ENCODE measurements at places on chromosomes 1 and 21. TPM values are rescaled to one million over a fixed set of nuclear protein-coding genes. Genes with fewer than 3 reads are reported as not detected.

LCE1A gene
- not detected for total RNA-seq

GNAT2 gene
- not detected for total RNA-seq

NCAM2 gene
- 4.4 TPM for total RNA-seq

LCE3D gene
- not detected for total RNA-seq

XCL1 gene
- total RNA-seq, result 0.27 TPM

OLIG2 gene
- total RNA-seq, result not detected

ITLN2 gene
- 0.19 TPM for total RNA-seq

DNA sequence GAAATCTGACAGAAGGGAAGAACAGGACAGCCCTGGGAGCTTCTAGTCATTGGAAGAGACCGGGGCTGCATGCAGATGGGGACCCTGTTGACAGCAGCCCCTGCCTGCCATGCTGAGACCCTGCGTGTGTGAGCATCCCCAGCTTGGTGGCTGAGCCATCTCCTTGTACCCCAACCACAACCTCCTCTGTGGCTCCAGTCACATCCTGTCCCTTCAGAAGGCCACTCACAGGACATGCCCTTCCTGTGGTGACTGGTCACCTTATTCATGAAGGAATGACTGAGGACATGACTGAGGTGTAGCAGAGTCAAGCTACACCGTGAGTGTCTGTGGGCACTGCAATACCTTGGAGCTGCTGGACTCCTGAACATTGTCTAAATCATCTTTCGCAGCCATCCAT is 141.8 kb upstream of the ERRFI1 start:
- DNase-seq, result no peak
- H3K27ac ChIP-seq, result no peak overlapping the region
- no peaks in the 10 kb centered on the region for H3K36me3 ChIP-seq
- no peaks in the 10 kb centered on the region for H3K27me3 ChIP-seq
- H3K4me1 ChIP-seq, result peaks cover 14% of the 10 kb centered on the region

DNA sequence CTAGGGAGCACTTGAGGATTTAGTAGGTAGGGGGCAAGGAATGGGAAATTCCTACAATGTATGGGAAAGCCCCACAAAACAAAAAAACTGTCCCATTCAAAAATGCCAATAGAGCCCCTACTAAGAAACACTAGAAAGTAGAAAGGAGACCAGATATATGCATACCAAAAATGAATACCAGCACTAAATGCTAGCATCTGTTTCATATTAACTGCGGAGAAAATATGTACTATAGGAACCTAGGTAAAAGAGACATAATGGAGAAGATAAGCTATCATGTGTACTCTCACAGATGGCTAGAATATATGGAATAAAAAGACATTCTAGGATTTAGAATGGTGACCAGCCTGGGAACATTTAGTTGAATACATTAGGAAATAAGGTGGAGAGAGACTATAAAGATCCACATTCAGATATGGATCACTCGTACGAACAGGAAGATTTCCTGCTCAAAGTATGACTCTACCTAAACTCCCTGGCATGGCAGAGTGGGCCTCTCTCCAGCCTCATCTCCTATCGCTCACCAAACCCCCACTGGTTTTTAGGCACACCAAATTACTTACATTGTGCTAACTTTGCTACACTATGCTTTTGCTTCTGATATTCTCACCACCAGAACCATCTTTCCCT is 18.3 kb downstream of the ZNHIT6 start:
- no peak overlapping the region for H3K4me3 ChIP-seq
- no peak for DNase-seq
- H3K27ac ChIP-seq, result peak overlapping the region; percentile 50
- no peaks in the 10 kb centered on the region for H3K27me3 ChIP-seq

DNA sequence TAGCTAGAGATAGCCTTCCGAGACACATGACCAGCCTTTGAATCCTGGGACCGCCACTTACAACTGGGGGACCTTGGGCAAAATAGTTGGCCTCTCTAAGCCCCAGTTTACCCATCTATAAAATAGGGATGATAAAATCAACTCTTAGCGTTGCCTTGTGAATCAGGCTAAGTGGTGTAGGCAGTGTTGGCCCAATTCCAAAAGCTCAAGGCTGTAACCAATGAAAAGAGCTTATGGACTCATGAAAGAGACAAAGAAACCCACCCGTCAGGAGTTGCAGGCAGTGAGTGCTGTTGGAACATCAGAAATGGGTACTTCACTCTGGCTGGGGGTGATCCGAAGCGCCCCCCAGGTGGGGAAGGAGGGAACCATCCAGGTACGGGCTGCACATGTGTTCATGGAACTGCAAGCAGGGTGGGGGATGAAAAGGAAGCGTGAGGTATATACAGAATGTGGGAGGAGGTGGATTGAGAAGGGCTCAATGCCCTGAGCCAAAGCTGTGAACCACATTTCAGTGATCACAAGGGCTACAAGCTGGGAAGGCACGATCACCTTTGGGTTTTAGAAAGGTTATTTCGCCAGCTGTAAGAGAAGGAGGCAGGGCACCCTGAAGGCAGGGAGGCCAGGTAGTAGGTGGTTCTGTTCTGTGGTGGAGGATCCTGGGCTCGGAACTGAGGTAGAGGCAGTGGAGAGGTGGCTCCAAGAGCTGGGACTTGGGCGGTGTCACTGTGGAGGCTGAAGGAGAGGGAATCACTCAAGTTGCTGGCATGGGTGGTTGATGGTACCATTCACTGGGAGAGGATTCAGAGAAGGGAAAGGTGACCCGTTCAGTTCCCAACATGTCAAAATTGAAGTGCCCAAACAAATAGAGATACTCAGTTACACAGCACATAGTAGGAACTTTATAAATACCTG is 11.4 kb upstream of the KIAA1614 start:
- no peak overlapping the region for H3K27ac ChIP-seq
- no peak for DNase-seq
- H3K36me3 ChIP-seq, result no peaks in the 10 kb centered on the region
- no peak overlapping the region for H3K4me3 ChIP-seq

GRCh38 chr1:229155472-229155871 is 115.4 kb upstream of the RAB4A start:
- H3K36me3 ChIP-seq, result no peaks in the 10 kb centered on the region
- H3K27me3 ChIP-seq, result no peaks in the 10 kb centered on the region
- peak; percentile 33 for DNase-seq
- H3K4me3 ChIP-seq, result no peak overlapping the region
- H3K27ac ChIP-seq, result no peak overlapping the region

DNA sequence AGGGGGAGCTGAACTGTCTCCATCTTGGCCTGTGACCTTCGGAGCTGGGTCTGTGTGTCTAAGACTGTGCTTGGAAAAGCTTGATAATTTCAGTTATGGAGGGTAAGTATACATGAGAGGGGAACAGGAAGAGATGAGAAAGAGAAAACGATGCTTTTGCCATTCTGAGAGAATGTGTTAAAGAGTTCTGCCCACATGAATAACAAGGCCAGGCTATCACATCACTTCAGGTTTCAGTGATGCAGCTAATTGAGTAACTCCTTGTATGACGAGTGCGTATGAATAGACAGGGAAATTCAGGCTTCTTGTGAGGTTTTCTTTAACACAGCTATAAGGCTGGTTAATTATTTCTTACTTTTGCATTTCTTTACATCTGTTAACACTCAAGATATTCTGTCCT is 81.0 kb downstream of the PLPPR5 start:
- no peak for DNase-seq
- H3K27ac ChIP-seq, result no peak overlapping the region
- H3K27me3 ChIP-seq, result no peaks in the 10 kb centered on the region
- H3K4me3 ChIP-seq, result no peak overlapping the region
- no peaks in the 10 kb centered on the region for H3K4me1 ChIP-seq

GRCh38 chr1:246404078-246404477 is 103.0 kb downstream of the SMYD3 start:
- no peaks in the 10 kb centered on the region for H3K4me1 ChIP-seq
- H3K27ac ChIP-seq, result no peak overlapping the region
- H3K36me3 ChIP-seq, result no peaks in the 10 kb centered on the region
- no peaks in the 10 kb centered on the region for H3K27me3 ChIP-seq
- DNase-seq, result no peak

DNA sequence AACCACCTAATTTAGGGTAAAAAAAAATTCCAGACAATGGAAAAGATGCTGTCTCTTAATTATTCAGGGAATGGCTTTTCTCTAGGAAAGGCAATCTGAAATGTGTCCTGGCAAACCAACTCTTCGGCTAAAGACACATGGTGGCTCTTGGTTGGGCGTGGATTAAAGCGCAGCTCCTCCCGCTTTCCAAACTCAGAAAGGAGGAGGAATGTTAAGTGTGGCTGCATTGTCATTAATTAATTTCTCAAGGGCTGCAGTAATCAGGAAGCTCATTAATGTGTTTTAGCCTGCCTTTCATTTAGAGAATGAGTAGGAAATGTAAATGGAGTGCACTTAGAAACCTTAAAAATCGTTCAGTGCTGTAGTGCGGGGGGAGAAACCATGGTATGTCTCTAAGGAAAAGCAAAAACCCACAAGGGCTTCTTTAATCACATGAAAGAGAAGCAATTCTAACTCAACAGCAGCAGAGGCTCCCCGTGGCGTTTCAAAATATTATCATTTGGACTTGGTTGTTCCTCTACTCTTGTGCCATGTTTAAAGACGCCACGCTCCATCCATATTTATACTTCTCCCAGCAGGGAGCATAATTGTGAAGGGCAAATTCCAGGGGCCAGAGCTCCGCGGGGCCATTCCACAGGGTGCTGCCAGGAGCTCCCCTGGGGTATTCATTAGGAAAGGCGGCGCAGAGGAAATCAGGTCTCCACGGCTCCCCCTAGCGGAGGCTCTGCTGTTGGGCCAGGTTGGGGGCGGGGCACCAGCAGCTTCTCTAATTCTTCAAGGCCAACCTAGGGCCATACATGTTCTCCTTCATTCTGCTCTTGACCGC is 91.9 kb upstream of the SSX2IP start:
- no peak overlapping the region for H3K4me3 ChIP-seq
- H3K27me3 ChIP-seq, result no peaks in the 10 kb centered on the region
- peak; percentile 64 for DNase-seq
- no peak overlapping the region for H3K27ac ChIP-seq

- peaks cover 16% of the 10 kb centered on the region for H3K4me1 ChIP-seq
- no peak overlapping the region for H3K4me3 ChIP-seq
- no peaks in the 10 kb centered on the region for H3K36me3 ChIP-seq
- no peak overlapping the region for H3K27ac ChIP-seq
- H3K27me3 ChIP-seq, result no peaks in the 10 kb centered on the region
- DNase-seq, result no peak
Observed at GRCh38 chr1:66292305-66292704, 241.6 kb upstream of the SGIP1 start.

DNA sequence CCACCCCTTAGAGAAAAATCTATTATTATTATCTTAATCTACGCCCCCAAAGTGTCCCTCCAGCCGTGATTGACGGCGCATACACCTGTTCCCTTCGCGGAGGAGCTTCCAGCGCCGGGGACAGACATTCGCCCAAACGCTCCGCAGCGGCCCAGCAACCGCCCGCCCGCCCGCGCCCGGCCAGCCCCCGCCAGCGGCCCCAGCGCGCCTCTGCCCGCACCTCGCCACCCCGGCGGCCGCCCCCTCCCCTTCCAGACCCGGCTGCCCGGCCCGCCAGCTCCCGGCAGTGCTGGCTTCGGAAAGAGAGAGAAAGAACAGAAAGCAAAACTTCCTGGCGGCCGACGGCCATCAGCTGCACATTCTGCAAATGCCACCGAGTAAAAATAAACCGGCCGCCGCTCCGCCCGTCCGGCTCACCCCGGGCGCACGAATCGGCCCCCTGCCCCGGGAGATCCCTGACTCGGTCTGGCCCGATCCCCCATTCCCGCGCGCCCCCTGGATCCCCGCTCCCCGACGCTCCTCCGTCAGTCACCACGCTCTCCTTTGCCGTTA is 1.6 kb downstream of the CASZ1 start:
- H3K4me3 ChIP-seq, result peak overlapping the region; percentile 88
- peak overlapping the region; percentile 94 for H3K27ac ChIP-seq
- peaks cover 68% of the 10 kb centered on the region for H3K4me1 ChIP-seq
- H3K27me3 ChIP-seq, result peaks cover 42% of the 10 kb centered on the region
- H3K36me3 ChIP-seq, result no peaks in the 10 kb centered on the region
- peak; percentile 59 for DNase-seq

GRCh38 chr1:168498956-168499687 is 44.7 kb downstream of the XCL2 start:
- H3K4me3 ChIP-seq, result no peak overlapping the region
- no peak for DNase-seq
- H3K4me1 ChIP-seq, result peaks cover 13% of the 10 kb centered on the region
- H3K27me3 ChIP-seq, result no peaks in the 10 kb centered on the region
- no peaks in the 10 kb centered on the region for H3K36me3 ChIP-seq

- peaks cover 95% of the 10 kb centered on the region for H3K36me3 ChIP-seq
- H3K4me3 ChIP-seq, result no peak overlapping the region
- no peaks in the 10 kb centered on the region for H3K27me3 ChIP-seq
- no peak overlapping the region for H3K27ac ChIP-seq
- no peak for DNase-seq
Observed at GRCh38 chr21:46210378-46211136, 18.0 kb downstream of the LSS start.

DNA sequence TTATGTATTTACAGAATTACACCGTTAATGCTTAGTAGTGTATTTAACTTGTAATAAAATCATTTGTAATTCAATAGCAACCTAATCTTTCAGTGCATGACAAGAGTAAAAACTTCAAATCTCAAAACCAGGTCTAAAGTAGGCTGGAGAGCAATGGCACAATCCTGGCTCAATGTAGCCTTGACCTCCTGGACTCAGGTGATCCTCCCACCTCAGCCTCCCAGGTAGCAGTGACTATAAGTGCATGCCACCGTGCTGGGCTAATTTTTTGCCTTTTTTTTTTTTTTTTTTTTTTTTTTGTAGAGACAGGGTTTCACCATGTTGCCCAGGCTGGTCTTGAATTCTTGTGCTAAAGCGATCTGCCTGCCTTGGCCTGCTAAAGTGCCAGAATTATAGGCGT is 11.3 kb downstream of the IPP start:
- no peak overlapping the region for H3K4me3 ChIP-seq
- peaks cover 8% of the 10 kb centered on the region for H3K4me1 ChIP-seq
- no peaks in the 10 kb centered on the region for H3K27me3 ChIP-seq
- peaks cover 21% of the 10 kb centered on the region for H3K36me3 ChIP-seq
- H3K27ac ChIP-seq, result no peak overlapping the region

DNA sequence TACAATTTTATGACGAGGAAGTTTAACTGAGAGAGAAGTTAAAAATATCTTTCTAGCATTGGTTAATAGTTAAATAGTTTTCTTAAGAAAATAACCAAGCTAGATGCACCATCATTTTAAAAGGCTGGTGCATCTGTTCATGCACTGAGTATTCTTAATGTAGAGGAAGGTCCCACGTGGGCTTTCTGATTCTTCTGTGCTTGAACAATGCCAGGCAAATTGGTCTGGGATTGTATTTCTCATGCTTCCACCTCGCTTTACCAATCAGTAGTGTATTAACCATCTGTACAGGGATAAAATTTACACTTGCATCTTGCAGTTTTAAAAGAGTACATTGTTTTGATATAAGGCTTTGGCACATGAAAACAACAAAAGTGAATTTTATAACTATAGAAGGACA is 47.4 kb upstream of the MTF2 start:
- H3K27me3 ChIP-seq, result peaks cover 15% of the 10 kb centered on the region
- H3K36me3 ChIP-seq, result no peaks in the 10 kb centered on the region
- H3K4me1 ChIP-seq, result no peaks in the 10 kb centered on the region
- H3K27ac ChIP-seq, result no peak overlapping the region

- H3K36me3 ChIP-seq, result no peaks in the 10 kb centered on the region
- DNase-seq, result no peak
- no peak overlapping the region for H3K4me3 ChIP-seq
- H3K27me3 ChIP-seq, result no peaks in the 10 kb centered on the region
- H3K4me1 ChIP-seq, result no peaks in the 10 kb centered on the region
Observed at GRCh38 chr1:81142099-81142826, 658.5 kb upstream of the ADGRL2 start.

- no peaks in the 10 kb centered on the region for H3K27me3 ChIP-seq
- DNase-seq, result no peak
- no peak overlapping the region for H3K27ac ChIP-seq
- no peak overlapping the region for H3K4me3 ChIP-seq
- H3K4me1 ChIP-seq, result no peaks in the 10 kb centered on the region
Observed at GRCh38 chr1:247184254-247184653, 12.4 kb upstream of the ZNF124 start.
